ENCODE measurements at places on chromosomes 12 and 14.

DNA sequence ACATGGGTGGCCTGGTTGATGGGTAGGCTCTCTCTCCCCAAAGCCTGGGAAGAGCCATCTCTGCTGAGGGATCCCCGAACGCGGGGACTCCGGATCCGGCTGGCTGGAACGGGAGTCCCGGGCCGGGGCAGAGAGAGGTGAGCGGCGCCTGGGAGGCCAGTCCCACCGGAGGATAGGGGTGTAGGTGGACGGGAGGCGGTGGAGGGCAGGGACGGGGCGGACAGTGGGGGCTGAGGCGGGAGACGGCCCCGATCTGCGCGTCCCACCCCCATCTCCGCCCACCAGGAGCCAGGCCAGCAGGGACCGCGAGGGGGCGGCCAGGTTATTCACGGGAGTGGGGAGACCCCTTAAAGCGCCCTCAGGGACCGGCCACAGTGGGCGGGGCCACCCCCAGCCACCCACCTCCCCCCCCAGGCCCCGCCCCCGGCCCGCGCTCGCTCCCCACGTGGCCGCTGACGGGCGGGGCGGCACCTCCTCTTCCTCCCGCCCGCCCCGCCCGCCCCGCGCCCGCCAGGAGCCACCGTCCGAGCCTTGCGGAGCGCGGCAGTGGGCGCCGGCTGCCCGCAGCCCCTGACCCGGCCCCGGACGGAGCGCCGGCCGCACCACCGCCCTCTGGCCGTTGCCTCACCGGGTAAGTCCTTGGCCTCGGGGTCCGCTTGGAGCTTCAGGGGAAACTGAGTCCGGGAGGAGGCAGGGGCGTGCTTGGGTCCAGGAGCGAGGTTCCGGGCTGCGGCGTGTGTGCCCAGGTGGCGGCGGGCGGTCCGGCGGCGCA lies at the start of gene INF2:
Gene INF2 (plus strand): TSS at position 510 of the 772 bp plus-strand sequence. CDS start 11,748 bp downstream, outside the sequence.
- DNase-seq: peak; percentile 72

- no peak for DNase-seq
Measured at GRCh38 chr14:75090353-75090752, 20.9 kb downstream of the ZC2HC1C start.

GRCh38 chr12:55744340-55745030 lies 1.6 kb downstream of the GDF11 start:
- DNase-seq: no peak

GRCh38 chr14:89013098-89013504 lies 188.7 kb downstream of the TTC8 start:
- no peak for DNase-seq

DNA sequence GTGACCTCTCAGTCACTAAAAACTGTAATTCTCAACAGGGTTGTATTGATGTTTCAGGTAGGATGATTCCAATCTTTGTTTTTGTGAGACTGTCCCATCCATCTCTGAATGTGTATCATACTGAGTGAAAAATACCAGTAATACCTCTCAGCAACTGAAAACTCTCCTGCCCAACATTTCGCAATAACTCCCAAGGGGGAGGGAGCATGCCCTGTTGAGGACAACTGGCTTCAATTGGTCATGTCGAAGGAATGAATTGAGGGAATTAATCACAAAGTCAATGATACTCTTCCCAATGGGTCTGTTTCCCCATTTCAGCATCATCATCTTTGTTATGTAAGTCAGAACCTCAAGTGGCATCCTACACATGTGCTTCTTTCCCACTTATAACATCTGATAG lies 102.4 kb upstream of the E2F7 start:
- no peak for DNase-seq

DNA sequence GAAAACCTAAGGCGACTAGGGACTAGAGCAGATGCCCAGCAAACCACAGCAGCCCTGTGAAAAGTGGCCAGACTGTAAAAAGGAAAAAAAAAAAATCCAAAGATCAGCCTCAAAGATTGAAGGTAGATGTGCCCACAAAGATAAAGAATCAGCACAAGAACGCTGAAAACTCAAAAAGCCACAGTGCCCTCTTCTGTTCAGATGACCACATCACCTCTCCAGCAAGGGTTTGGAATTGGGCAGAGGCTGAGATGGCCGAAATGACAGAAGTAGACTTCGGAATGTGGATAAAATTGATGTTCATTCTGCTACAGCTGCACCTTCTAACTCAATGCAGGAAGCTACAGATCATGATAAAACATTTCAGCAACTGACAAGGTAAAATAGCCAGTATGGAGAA lies 154.4 kb downstream of the GPHN start:
- DNase-seq: no peak

GRCh38 chr14:34275078-34275477 lies 187.0 kb downstream of the SPTSSA start:
- DNase-seq: no peak

GRCh38 chr12:120071493-120072020 lies 45.0 kb downstream of the RAB35 start:
- no peak for DNase-seq

DNA sequence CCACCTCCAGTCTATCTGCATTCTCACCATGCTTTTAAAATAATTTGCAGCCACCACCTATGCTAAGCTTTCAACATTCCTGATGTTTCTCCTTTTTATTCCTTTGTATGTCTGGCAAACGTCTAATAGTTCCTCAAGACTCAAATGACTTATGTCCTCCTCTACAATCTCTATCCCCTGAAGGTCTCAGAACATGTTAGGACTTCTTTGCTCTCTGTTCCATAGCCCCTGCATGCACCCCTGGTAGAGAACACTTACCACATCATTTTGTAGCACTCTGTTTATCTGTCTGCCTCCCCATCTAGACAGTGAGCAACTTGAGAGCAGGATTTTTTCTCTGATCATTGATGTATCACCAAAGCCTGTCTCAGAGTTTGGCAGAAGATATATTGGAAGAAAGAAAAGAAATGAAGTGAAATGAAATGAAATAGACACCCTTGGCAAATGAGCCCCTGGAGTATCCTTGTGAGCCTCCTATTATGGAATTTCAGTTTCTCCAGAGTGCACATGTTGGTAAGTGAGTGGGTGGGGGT lies 1231.2 kb upstream of the FLRT2 start:
- DNase-seq: no peak

DNA sequence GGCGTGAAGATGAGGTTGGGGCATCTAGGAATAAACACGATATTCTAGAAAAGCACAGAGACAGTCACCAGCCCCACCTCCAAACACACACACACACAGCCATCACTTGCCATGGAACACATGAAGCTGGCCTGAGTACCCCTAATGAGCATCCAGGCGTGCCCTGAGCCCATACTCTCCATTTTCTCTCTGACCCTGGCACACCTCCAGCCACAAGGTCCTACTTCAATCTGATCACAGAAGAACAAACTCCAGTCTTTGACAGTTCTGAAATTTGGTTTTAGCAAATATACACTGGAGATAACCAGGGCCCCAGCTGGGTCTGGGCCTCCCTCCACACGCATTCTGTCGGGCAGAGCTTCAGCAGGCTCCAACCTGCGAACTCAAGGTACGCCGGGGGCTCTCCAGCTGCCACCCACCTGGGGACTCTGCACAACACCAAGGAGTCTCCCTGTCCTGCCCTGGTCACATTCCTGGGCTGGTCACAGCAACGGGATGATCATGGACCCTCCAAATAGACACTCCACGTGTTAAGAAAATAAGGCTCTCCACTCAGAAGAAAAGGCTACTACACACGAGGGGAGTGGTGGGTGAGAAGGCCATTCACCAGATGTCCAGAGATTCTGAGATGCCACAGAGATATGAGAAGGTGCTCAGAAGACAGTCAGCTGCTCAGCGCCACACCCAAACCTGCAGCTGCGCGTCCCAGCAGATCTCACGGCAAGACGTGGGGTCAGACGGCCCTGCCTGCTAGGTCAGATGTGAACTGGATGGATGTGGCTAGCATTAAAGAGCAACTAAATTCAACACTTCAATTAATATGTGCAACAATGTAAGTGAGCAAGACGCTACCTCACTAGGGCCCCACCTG lies 57.0 kb upstream of the PNMA1 start:
- no peak for DNase-seq

DNA sequence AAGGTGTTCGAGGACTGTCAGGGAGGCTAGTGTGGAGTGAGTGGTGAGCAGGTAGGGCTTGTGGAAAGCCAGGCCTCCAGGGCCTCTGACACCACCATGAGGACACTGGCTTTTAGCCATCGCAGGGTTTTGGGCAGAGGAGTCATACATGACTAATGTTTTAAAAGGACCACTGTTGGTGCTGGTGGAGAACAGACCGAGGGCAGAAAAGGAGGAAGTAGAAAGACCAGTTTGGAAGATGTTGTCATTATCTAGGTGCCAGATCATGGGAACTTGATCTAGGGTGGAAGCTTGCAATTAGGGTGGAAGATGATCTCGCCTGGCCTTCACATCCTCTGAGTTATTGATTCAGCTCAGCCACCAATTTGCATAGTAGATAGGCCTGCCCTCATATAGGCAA lies 144.2 kb downstream of the C12orf75 start:
- DNase-seq: no peak

DNA sequence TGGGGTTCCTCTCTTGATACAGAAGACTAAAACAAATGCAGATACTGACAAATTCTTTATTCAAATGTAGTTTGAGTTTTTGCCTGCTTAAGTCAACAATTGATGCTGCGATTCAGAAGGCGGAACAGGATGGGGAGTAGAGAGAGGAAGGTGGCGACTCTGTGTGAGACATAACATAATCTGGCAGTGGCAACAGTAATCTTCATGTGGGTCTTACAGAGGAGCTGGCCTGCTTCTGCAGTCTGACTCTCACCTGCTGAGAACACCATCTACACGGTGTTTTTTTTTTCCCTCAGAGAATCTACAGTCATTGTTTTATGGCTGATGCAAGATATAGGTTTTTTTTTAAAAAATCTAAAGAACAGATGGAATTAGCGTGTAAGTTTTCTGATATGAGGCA lies 10.1 kb downstream of the CCDC92 start:
- no peak for DNase-seq

GRCh38 chr12:13981296-13981962 lies at the start of gene GRIN2B:
GRIN2B (minus strand) TSS chr12:13981602; CDS start chr12:13866208, 115,394 bp downstream.
- no peak for DNase-seq

- no peak for DNase-seq
Measured at GRCh38 chr12:69313209-69313608, 35.0 kb upstream of the LYZ start.

GRCh38 chr14:75636100-75636692 lies 24.5 kb downstream of the ERG28 start:
- DNase-seq: no peak

DNA sequence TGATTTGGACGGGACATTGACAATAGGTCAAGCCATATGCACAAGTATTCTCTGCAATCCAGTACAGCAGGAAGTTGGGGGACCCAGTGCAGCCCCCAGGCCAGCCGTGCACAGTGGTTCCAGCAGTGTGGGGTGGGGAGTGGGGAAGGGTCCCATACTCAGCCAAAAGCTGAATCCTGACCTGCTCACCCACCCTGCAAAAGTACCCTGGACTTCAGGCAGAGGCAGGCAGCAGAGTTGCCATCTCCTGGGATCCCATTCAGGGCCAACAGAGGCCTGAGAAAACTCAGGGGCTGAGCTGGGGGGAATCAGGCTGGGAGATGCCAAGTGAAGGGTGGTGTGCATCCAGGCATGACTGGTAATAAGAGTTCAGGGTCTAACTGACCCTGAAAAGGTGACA lies 83.9 kb downstream of the ALG10 start:
- DNase-seq: no peak

DNA sequence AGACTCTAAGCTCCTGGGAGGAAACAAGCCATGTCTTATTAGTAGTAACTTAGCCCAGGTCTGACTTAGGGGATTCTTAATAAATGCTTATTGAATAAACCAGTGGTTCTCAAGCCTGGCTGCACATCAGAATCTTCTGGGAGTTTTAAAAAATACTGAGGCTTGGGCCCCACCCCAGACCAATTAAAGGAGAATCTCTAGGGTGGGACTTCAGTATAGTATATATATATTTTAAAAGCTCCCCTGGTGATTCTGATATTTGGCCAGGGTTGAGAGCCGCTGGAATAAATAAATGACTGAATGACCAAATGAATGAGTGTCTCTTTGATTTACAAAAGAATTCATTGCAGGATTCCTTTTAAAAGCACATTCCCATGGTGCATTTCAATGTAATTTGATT lies 151.5 kb upstream of the GSC start:
- no peak for DNase-seq

DNA sequence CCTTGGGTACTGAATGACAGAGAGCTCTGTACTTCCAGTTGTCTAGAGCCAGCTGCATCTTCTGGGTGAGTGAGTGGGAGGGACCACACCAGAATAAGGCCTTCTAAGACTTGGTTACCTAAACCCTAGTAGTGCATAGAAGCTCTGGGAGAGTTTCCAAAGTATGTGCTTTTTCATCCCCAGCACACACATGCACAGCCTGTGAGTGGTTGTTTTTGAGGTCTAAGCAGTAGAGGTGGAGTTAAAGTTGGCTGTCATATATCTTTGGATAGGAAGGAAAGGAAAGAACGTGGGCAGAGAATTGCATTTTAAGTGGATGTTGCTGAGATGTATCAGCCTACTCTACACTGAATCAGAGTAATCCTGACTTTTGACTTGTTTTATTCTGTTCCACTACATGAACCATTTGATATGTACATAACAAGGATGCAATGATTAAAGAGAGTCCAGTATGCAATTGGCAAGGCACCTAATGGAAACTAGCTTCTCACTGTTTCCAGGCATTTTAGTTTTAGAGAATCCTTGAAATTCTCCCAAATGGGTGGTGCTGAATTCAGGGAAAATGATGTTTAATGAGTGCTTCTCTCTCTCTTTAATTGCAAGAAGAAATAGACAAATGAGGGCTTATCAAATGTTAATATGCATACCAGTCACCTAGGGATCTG lies 51.8 kb upstream of the PRICKLE1 start:
- DNase-seq: no peak

GRCh38 chr14:99395909-99396530 lies 84.6 kb downstream of the SETD3 start:
- DNase-seq: peak; percentile 46

- no peak for DNase-seq
Measured at GRCh38 chr14:35158951-35159653, 36.8 kb downstream of the PRORP start.

DNA sequence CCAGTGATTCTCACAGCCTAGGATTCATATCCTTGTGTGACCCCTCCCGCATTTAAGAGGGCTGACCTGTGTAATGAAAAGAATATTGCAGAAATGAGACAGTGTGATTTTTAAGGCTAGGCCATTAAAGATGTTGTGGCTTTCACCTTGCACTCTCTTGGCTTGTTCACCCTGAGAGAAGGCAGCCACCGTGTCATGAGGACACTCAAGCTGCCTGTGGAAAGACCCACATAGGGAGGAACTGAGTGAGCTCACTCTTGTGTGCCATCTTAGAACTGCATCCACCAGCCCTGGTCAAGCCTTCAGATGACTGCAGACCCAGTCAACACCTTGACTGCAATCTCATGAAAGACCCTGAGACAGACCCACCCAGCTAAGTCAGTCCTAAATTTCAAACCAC lies 46.3 kb upstream of the TMPO start:
- no peak for DNase-seq

GRCh38 chr12:131011165-131012079 lies 57.7 kb downstream of the ADGRD1 start:
- no peak for DNase-seq

GRCh38 chr12:124734224-124734788 lies 129.4 kb downstream of the SCARB1 start:
- no peak for DNase-seq

- DNase-seq: no peak
Measured at GRCh38 chr14:35938770-35939169, 112.6 kb downstream of the BRMS1L start.

- DNase-seq: peak; percentile 88
Measured at GRCh38 chr14:97977651-97978261, 1180.6 kb downstream of the VRK1 start.
